ENCODE measurements at places on chromosomes 3 and 15.

GRCh38 chr3:16177962-16178627, 3.6 kb downstream of the GALNT15 start:
- DNase-seq, result no peak

DNA sequence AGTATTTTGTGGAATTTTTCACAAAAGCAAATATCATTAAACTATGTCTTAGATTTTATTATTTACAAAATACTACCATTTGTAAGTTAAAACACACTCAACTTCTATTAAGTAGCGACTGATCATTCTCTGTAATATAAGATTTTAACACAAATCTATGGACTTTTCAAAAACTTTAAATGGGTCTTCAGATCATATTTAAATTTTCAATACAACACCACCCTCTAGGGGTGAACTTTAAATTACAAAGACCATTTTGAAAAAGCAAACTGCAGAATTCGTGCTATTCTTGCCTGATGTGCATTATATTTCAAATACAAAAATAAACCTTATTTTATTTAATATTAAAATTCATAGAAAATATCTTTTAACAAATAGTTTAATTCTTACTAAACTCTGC, 8.2 kb upstream of the VGLL4 start:
- peak; percentile 58 for DNase-seq

- DNase-seq, result no peak
Observed at GRCh38 chr3:170536712-170537111, 49.2 kb downstream of the SLC7A14 start.

DNA sequence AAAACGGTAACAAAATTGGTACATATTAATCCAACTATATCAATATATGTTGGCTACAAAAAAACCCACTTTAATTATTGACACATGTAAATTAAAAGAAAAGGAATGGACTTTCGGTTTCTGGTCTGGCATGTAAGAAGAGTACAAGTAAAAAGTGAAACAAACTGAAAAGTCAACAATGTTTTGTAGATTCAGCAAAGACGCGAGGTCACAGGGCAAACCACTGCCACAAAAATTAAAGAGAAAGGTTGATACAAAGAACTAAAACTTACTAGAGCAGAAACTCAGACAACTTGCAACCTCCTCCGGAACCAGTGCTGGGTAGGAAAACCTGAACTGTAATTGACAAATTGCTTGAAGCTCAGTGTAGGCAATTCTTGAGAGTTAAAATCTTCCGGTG, 110.6 kb upstream of the ARPP21 start:
- no peak for DNase-seq

DNA sequence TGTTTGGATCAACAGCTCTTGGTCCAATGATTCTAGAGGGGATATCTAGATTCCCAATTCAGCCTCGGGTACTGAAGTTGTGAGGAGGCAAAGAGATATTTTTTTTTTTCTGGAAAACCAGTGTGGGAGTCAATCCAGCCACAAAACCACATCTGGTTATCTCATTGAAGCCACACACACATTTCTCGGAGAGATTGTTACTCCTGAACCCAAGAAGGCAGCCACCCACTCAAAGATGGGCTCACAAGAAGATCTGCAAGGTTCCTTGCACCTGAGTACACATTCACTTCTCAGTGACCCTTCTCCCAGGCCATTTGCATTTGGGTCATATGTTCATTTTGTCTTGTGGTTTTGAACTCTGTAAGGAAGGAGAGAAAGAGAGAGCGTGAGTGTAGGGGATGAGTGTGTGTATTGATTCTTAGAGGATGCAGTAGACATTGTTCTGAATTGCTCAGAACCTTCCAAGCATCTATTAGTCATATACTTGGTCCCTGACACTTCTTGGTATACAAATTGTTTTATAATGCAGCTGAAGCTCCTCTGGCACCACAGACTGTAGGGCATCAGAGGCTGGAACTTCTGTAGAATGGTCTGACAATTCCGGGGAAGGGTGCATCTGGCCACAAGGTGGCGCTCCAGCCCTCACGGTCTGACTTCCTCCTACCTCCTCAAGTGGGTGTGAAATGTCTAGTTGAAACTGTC, 39.3 kb upstream of the TRA2B start:
- peak; percentile 76 for DNase-seq

DNA sequence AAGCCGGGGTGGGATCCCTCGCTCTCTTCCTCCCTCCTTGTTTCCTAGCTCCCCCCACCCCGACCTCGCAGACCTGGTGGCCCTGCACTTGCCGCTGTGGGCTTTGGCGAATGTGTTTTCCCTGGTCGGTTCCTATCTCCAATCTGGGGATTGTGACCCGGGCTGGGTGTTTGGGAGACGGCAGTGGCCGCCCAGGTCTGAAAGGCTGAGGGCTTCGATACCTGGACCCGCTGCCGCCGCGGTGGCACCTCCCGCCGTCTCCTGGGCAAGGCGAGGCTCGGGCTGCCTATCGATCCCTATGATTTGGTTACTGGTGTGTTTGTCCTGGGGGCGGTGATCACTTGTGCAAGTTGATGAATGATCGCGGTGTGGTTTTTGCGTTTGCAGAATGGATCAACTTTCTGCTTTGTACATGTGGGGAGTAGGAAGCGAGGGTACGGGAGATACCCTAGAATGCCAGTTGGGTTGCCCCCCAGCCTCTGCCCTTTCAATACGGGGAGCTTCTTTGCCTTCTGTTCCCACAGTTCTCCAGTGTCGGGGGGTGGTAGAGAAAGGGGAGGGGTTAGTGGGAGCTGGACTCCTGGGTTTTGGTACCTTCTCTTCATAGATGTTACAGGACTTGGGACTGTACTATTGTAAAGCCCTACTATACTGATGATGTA, 3.0 kb downstream of the BBX start:
- DNase-seq, result peak; percentile 21

DNA sequence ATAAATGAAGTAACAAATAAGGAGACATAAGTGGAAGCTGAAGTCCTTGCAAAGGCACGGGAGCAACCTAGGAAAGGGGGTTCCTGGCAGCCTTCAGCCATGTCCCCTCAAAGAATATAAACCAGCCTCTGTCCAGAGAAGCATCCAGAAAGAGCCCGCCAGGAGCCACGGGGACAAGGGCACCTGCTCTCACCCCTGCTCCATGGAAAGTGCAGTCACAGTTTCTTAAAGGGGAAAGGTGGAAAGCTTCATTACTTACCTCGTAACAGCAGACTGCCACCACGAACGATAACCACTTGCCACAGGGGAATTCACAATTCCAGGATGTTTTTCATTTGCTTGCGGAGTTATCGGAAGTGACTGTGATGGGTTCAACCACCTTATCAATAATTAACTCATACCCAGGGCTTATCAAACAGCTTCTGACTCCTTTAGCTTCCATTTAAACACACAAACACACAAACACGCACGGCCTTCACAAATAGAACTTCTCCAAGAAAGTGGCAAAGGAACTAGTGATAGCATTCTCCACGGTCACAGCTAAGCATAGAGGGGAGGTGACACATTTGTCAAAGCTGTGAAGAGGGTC, 134.2 kb upstream of the IGF1R start:
- DNase-seq, result no peak

- DNase-seq, result no peak
Observed at GRCh38 chr3:37825744-37826400, 35.8 kb upstream of the CTDSPL start.

DNA sequence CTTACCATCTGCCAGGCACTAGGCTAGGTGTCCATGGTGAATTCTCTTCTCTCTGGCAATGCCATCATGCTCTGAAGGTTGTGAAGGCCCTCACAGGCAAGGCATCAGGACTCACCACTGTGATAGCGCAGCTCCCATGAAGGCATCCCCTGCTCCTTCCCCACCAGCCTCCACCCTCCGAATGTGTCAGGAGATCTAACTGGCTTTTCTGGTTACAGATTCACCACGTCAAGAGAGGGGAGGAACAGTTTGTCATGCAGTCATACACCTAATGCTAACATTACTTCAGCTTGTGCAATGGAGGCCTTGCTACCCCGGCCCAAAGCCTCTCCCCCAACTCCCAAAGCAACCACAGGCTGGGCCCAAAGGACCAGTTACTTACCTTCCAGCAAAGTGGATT, 8.9 kb upstream of the CMTM8 start:
- no peak for DNase-seq
